IPS DF 6.9 (cell line): ENCODE measurements at places on chromosomes 6 and 20.
A peak's percentile ranks its signal among the peaks of the same experiment; 100 is the strongest.

DNA sequence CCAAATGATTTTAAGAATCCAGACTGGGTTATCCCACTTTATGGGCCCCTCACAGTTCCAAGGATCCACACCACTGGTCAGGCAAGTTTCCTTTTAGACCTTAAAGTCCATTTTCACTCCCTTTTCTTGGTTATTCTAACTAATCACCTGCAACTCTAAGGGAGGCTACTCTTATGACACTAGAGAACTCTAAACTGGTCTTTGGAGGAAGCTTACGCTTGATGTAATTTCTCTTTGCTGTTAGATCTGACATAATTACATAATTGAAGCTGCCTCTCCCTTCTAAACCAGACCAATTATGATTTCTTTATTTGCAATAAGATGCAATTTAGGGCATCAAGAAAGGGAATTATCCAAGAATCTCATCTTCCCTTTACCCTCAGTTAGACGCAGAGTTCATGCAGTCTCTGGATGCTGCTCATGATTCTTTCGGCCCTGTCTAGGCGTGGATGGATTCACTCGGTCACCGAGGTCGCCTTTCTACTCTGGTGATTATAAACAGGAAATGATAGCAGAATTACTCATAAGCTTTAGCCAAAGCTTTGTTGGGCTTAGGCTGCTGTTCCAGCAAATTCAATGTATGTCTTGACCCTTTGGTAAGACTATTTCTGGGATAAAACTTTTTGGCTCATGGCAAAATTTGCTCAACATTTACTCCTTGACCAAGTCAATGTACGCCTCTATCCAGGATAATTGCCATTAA lies 166.4 kb upstream of the PRND start:
- H3K4me1 ChIP-seq, result no peaks in the 10 kb centered on the region
- H3K4me3 ChIP-seq, result no peak overlapping the region
- H3K27me3 ChIP-seq, result no peaks in the 10 kb centered on the region
- no peaks in the 10 kb centered on the region for H3K36me3 ChIP-seq

GRCh38 chr20:14413835-14414234 lies 76.4 kb upstream of the FLRT3 start:
- H3K27ac ChIP-seq, result no peak overlapping the region
- no peaks in the 10 kb centered on the region; the same call in 1 of the 2 replicates for H3K4me1 ChIP-seq
- H3K4me3 ChIP-seq, result no peak overlapping the region
- H3K27me3 ChIP-seq, result no peaks in the 10 kb centered on the region
- H3K36me3 ChIP-seq, result no peaks in the 10 kb centered on the region

GRCh38 chr6:62075869-62076268 lies 210.2 kb downstream of the KHDRBS2 start:
- no peaks in the 10 kb centered on the region for H3K27me3 ChIP-seq
- H3K36me3 ChIP-seq, result no peaks in the 10 kb centered on the region
- no peak overlapping the region for H3K4me3 ChIP-seq
- no peaks in the 10 kb centered on the region for H3K4me1 ChIP-seq
- H3K27ac ChIP-seq, result no peak overlapping the region

- no peaks in the 10 kb centered on the region for H3K36me3 ChIP-seq
- H3K27ac ChIP-seq, result no peak overlapping the region
- H3K4me3 ChIP-seq, result no peak overlapping the region
- DNase-seq, result no peak
- no peaks in the 10 kb centered on the region; the same call in none of the 2 replicates for H3K4me1 ChIP-seq
Measured at GRCh38 chr20:32966382-32966781, 37.9 kb downstream of the SUN5 start.

- DNase-seq, result no peak
- no peaks in the 10 kb centered on the region; the same call in 1 of the 2 replicates for H3K36me3 ChIP-seq
- no peaks in the 10 kb centered on the region for H3K27me3 ChIP-seq
- no peak overlapping the region for H3K27ac ChIP-seq
- H3K4me3 ChIP-seq, result no peak overlapping the region
Measured at GRCh38 chr20:59778615-59779200, 154.7 kb downstream of the SYCP2 start.

DNA sequence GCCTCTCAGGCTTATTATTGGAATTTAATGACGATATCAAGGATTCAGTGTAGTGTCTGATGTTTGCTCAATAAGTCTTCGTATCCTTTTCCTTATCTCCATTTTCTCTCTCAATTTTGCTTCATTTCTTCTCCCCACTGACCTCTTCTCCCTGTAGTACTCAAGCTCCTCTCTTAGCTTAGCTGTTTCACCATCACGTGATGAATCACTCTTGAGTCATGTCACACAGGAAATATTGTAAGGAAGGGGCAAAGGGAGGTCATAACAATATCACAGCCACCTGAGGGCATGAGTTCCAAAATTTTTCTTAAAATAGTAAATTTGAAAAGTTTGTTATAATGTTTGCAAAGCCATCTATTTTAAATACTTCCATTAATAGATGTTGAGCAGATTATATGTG lies 392.2 kb upstream of the MARCKS start:
- DNase-seq, result no peak
- no peaks in the 10 kb centered on the region for H3K27me3 ChIP-seq
- no peaks in the 10 kb centered on the region for H3K36me3 ChIP-seq
- H3K4me3 ChIP-seq, result no peak overlapping the region
- no peak overlapping the region for H3K27ac ChIP-seq
- no peaks in the 10 kb centered on the region for H3K4me1 ChIP-seq

DNA sequence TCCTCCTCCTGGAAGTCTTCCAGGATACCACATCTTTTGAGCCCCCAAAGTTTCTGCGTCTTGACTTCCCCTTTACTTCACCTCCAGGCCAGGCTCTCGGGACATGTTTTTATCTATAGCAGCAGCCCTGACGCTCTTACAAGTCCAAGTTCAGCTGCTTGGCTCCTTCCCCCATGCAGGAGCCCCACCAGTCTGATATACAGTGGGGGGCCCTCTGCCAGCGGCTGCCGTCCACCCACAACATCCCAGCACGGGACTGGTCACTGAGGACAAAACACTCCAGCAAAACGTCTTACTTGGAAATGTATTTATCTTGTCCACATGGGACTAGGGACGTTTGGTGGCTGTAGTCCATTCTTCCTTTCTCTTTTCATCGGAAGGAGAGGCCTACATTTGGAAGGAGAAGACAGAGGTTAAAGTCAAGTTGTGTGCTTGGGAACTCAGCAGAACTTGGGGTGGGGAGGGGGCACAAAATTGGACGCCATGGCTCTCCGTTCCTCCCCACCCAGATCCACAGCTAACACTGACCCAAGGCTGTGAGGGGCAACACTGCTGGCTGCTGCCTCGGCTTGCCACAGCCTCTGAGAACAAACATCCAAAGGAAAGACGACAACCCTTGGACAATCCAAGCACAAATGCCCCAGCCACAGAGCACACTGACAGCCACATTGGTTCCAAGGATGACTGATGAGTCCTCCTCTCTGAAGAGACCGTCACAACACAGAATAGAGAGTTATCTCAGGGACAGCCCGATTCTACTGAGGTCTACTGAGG lies 79.2 kb downstream of the PRND start:
- no peak overlapping the region for H3K4me3 ChIP-seq
- no peak for DNase-seq
- no peaks in the 10 kb centered on the region for H3K4me1 ChIP-seq
- H3K36me3 ChIP-seq, result no peaks in the 10 kb centered on the region
- no peak overlapping the region for H3K27ac ChIP-seq

- H3K27ac ChIP-seq, result no peak overlapping the region
- no peak for DNase-seq
- H3K36me3 ChIP-seq, result no peaks in the 10 kb centered on the region
- peaks cover 3% of the 10 kb centered on the region for H3K4me1 ChIP-seq
- H3K4me3 ChIP-seq, result peak overlapping the region; percentile 22; the same call in 1 of the 2 replicates
Measured at GRCh38 chr20:59299945-59300332, 472 bp upstream of the EDN3 start.

- no peak overlapping the region for H3K27ac ChIP-seq
- no peaks in the 10 kb centered on the region for H3K27me3 ChIP-seq
- no peak overlapping the region for H3K4me3 ChIP-seq
- no peak for DNase-seq
- H3K36me3 ChIP-seq, result no peaks in the 10 kb centered on the region
Measured at GRCh38 chr20:17747431-17747846, 47.7 kb downstream of the BANF2 start.

DNA sequence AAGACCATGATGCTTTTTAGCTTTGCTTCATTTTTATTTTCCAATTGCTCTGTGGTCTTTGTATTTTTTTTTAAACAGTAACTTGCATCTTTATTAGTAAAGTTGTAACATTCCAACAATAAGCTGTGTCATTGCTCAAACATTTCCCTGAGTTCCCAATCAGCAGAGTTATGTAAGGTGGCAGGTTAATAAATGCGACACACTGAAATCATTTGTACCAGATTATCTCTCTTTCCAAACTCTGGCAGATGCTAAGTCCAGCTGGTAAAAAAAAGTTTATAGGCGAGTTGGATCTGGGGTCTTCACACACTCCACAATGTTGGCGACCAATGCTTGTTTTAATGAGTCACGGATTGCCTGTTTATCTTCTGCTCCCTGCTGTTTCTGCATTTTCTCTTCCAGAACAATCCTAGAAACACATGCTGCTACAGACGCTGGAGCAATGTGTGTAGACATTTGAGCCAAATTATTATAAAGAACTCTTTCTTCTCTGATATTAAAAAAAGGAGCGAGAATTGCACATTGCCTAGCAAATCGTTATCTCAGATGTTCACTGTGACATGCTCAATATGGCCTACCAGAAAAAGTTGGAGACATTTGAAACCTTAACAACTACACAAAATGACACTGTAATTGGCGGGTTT lies 113.6 kb upstream of the IFNGR1 start:
- H3K4me3 ChIP-seq, result no peak overlapping the region
- no peaks in the 10 kb centered on the region for H3K4me1 ChIP-seq
- no peak for DNase-seq
- no peaks in the 10 kb centered on the region for H3K27me3 ChIP-seq
- no peaks in the 10 kb centered on the region for H3K36me3 ChIP-seq

- no peaks in the 10 kb centered on the region for H3K4me1 ChIP-seq
- no peak overlapping the region for H3K4me3 ChIP-seq
- no peak overlapping the region for H3K27ac ChIP-seq
- no peak for DNase-seq
- H3K36me3 ChIP-seq, result no peaks in the 10 kb centered on the region
Measured at GRCh38 chr6:157107915-157108651, 215.2 kb downstream of the TMEM242 start.

DNA sequence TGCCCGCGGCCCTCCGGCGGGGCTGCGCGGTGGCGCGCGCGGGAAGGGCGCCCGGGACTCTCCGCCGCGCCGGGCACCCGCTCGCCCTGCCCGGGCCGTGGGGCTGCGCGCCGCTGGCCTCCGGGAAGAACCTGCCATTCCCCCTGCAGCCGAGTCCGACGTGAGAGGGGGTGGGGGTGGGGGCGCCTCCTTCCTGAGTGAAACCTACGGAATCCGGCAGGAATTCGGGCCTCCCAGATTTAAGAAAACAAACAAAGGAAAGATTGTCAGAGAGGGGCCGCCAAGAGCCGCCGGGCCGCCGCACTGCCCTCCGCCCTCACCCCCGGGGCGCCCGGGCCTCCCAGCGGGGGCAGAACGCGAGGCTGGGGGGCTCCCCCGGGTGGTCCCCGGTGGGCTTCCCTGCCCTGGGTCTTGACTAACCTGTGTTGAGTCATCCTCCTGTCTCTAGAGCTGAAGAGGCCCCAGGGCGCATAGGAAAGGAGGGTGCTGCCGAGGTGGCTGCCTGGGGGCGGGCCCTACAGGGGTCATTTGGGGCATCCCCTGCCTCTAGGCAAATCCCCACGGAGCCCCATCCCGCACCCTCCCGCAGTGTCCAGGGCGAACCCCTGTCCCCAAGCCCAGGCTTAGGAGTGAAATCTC lies 42.2 kb upstream of the FOXP4 start:
- no peak for DNase-seq
- peaks cover 42% of the 10 kb centered on the region for H3K27me3 ChIP-seq
- H3K4me1 ChIP-seq, result peaks cover 8% of the 10 kb centered on the region
- peak overlapping the region; percentile 15; the same call in 1 of the 2 replicates for H3K4me3 ChIP-seq
- no peaks in the 10 kb centered on the region for H3K36me3 ChIP-seq
- H3K27ac ChIP-seq, result no peak overlapping the region

DNA sequence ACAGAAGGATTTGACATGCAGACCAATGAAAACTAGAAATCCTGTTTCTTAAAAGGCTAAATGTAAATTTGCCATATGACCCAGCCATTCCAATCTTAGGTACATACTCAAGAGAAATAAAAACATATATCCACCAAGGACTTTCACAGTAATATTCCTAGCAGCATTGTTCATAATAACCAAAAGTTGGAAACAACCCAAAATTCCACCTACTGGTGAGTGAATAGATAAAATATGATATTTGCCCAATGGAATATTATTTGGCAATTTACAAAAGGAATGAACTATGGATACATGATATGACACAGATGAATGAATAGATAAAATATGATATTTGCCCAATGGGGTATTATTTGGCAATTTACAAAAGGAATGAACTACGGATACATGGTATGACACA lies 22.7 kb downstream of the MTCL3 start:
- H3K27ac ChIP-seq, result no peak overlapping the region
- no peaks in the 10 kb centered on the region for H3K4me1 ChIP-seq
- H3K36me3 ChIP-seq, result no peaks in the 10 kb centered on the region
- H3K4me3 ChIP-seq, result no peak overlapping the region
- no peaks in the 10 kb centered on the region for H3K27me3 ChIP-seq

DNA sequence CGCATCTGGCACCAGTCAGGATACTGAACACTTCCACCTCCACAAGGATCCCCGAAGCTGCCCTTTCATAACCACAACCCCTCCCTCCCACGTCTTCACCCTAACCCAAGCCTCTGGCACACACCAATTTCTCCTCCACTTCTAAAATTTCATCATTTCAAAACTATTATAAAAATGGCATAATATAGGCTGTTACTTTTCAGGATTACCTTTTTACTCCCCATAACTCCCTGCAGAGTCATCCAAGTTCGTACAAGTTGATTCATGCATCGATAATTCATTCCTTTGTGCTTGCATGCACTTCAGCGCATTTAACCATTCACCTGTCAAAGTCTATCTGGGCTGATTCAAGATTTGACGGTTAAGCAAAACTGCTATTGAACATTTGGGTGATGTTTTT lies 30.6 kb upstream of the LY86 start:
- H3K4me3 ChIP-seq, result no peak overlapping the region
- no peak overlapping the region for H3K27ac ChIP-seq
- H3K36me3 ChIP-seq, result no peaks in the 10 kb centered on the region

DNA sequence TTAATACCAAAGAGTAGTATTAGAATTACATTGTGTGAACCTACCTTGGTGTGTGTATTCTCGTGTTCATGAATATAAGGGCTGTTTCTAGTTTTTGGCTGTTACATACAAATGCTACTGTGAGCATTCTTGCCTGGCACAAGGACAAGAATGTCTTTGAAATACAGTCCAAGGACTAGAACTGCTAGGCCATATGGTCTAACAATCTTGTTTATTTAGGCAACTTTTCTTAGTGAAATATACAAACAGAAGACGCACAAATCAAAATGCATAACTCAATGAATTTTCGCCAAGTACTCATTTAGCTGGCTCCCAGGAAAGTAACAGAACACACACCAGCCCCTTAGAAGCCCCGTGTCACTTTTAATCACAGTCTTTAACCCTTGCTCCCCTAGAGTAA lies 28.5 kb downstream of the KDM1B start:
- no peak overlapping the region for H3K27ac ChIP-seq
- no peaks in the 10 kb centered on the region for H3K36me3 ChIP-seq
- H3K4me3 ChIP-seq, result no peak overlapping the region
- no peak for DNase-seq

- peaks cover 4% of the 10 kb centered on the region; the same call in 1 of the 2 replicates for H3K27me3 ChIP-seq
- DNase-seq, result no peak
- no peak overlapping the region for H3K27ac ChIP-seq
- no peaks in the 10 kb centered on the region for H3K4me1 ChIP-seq
- no peaks in the 10 kb centered on the region for H3K36me3 ChIP-seq
Measured at GRCh38 chr20:32354592-32355416, 3.3 kb upstream of the ASXL1 start.
